Muscle of arm (tissue), 14 donors: ENCODE measurements at places on chromosomes 6 and 20.

DNA sequence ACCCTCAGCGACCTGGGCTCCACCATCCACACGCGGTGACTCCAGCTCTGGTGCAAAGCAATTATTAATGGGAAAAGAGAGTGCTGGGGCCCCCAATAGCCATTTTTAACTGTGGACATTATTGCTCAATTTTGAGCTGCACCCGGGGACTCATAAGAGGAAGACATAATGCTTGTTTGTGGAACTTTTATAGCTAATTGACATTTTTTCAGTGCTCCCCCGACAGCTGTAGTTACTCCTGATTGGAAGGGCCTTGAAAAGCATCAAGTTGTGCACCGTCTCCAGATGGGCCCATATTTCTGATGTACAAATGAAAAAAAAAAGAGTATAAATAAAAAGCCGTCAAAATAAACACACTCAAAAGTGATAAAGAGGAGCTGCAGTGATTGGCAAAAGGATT lies 327.0 kb downstream of the KIF16B start:
- no peak for DNase-seq

DNA sequence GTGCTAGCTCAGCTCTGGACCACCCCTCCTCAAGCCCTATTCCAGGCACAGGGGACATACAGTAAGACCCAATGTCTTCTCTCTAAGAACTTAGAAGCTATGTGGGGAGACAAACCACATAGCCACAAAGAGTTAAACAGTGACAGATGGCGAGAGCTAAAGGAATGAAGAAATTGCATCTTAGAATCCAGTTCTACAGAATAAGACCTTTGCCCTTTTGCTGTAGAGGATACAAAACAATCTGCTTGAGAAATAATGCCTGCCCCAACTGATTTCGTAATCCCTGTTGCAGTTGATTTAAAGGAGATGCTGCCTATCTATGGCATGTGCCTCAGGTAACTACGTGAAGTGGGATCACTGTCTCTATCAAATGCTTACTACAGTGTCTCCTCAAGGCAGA lies 31.2 kb downstream of the TNFRSF21 start:
- DNase-seq: no peak

DNA sequence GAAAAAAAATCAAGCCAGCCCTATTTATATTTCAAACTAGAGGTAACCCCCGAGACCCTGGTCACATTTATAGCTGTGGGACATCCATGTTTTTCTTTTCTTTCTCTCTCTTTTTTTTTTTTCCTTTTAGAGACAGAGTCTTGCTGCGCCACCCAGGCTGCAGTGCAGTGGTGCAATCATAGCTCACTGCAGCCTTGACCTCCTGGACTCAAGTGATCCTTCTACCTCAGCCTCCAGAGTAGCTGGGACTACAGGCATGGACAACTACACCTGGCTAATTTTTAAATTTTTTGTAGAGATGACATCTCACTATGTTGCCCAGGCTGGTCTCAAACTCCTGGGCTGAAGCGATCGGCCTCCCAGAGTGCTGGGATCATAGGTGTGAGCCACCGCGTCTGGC lies 12.1 kb downstream of the MAVS start:
- no peak for DNase-seq

DNA sequence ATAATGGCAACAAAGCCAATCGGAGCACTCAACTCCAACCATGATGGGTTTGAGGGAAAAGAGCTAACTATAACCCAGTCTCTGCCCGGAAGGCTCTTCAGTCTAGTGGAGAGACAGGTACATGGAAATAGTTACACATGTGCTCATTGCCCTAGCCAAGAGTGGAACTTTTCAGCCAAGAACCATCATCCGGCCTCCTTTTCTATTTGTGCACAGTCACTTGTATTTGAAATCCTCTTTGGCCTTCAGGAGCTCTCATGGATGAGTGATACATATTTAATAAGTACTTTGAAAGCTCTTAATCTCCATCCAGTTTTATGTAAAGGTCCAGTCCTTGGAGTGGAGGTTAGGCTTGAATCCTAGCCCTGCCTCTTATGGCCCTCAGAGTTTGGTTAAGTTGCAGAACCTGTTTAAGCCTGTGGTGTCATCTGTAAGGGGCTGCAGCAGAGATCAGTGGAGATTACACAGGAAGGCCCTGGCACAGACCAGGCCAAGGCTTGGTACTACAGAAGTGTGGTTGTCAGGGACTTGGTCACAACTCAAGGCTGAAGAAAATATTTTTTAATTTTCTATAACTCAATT lies 72.3 kb upstream of the SMLR1 start:
- DNase-seq: no peak

DNA sequence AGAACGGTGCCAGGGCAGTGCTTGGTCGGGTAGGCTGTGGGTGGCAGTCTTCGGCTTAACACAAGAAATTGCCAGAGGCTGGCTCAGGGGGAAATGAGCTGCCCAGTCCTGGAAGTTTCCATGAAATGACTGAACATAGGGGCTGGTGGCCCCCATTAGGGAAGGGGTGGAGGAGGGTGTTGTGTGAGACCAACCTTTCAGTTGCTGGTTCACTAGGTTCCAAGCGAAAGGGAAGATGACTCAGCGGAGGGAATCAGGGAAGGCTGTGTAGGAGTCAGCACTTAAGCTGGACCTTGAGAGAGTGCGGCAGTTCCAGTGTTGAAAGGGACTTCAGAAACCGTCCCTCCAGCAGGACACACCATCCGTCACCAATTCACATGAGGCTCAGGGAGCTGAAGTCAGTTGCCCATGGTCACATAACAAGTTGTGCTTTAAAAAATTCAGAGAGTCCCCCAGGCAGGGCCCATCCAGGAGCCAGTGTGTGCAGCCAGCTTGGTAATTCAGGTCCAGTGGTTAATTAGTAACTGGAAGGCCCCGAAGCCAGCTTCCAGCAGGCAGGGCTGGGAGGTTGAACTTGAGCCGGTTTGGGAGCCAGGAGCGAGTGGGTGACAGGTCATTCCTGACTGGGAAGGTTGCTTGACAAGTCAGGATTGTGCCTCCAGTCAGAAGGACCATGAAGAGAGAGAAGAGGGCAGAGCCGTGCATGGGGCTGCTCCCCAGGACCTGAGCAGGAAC lies at the start of gene SGK2:
TSS of gene SGK2 (plus strand) at position 616 of the 735 bp plus-strand sequence. CDS start 7,469 bp downstream, outside the sequence.
- no peak for DNase-seq

DNA sequence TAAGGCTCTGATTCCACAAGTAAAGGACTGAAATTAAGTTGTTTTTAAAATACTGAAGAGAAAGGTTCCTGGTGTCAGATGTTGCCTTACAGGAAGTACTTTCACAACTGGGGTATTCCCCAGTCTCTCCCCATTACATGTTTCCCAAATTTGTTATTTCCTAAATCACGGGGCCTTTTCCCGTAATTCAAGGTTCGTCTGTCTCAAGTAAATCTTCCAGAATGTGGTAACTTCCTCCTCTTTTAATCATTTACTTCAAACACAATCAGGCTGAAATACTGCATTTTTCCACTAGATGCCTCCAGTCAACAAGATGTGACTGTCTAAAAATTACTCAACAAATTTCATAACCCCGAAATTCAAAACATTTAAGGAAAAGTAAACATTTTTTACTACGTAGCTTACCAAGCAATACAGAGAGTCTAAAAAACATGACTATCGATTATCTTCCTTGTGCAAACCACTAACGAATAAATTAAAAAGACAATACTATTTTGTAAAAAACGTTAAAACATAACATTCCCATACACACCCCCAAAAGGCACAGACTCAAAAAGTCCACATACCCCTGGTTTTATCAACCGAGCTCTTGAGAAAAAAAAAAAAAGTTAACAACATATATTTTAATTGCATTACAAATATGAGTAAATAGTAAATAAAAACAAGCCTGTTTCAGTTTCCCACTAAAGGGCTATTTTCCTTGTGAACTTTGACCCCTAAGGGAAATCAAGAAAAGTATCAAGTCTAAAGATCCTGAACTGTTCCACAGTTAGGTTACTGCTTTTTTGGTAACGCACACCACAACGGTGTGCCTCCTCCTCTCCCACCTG lies 1.7 kb downstream of the SOD2 start:
- peak; percentile 70 for DNase-seq

GRCh38 chr6:170533792-170534191 lies 19.3 kb downstream of the PSMB1 start:
- DNase-seq: no peak

GRCh38 chr6:13907001-13907350 lies 17.8 kb upstream of the RNF182 start:
- DNase-seq: no peak

DNA sequence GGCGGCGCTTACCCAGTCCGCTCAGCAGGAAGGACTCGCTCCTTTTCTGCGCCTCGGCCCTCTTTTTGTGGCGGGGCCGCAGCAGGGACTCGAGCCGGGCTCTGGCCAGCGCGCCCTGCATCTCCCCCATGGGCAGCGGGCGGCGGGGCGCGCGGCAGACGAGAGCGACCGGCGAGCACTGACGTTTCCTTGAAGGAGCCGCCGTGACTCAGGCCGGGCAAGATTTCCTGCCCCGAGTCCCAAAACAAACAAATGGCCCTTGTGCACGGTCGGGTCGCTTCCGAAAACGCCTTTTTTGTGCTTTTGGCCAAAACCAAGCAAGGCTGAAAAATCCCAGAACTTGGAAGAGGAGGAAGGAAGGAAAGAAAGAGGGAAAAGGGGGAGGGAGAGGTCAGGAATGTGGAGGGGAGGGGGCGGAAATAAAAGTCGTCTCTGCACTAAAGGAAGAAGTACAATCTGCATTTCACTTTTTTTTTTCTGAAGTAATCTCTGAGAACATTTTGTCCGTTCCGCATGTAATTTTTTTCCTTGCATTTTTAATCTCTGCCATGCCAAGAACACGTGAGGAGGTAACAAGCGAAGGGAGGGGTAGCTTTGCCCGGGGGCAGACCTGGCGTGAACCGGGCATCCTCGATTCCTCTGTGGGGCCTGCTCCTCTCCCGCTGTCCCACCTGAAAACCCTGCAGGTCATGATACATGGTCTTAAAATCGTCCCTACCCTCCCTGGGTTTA lies 123.3 kb upstream of the SLC2A12 start:
- peak; percentile 57 for DNase-seq

GRCh38 chr6:138546733-138547185 lies 47.5 kb upstream of the NHSL1 start:
- DNase-seq: no peak

GRCh38 chr20:41072190-41072863 lies 43.7 kb downstream of the TOP1 start:
- DNase-seq: peak; percentile 63

DNA sequence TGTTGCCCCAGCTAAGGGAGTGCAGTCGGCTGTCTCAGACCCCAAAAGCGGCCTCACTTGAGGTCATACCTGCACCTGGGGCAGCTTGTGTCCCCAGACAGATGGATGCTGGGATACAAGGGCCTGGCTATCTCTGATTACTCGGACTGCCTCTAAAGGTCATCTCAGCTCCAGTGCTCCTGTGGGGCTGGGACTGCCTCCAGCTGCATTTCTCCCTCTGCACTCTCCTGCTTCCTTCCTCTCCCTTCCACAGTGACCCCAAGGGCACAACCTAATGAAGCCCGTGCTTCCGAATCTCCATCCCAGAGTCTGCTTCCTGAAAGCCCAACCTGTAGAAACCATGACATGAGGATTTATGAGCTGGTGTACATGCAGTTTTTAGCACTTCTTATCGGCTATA lies 22.8 kb upstream of the OCSTAMP start:
- no peak for DNase-seq

DNA sequence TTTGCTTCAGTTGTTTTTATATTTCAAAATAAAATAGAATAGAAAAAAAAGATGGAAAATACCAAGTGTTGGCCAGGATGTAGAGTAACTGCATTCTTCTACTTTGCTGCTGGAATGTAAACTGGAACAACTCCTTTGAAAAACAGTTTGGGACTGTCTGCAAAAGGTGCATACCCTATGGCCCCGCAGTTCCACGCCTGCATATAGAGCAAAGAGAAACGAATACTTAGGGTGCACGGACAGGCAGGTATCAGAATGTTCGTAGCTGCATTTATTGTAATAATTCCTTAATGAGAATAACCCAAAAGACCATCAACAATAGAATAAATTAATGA lies 603 bp upstream of the RAB23 start:
- DNase-seq: no peak

- DNase-seq: peak; percentile 11
Measured at GRCh38 chr6:104183816-104184435, 675.8 kb downstream of the HACE1 start.

GRCh38 chr6:170462366-170463020 lies 90.6 kb downstream of the PSMB1 start:
- no peak for DNase-seq

DNA sequence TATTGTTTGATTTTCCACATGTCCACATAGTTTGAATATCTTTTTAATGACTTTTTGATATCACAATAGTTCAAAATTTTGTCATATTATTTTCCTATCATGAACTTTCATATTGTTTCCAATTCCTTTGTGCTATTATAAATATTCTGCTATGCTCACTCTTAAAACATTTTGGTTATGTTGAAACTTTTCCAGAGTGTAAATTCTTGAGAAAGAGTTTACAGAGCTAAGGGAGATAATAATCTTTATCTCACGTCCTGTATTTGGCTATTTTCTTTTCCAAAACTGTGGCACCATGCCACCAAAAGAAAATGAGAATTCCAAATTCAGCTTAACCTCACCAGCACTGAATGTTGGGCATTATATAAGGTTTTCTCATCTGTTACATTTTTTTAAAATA lies 210.9 kb downstream of the TFAP2B start:
- no peak for DNase-seq

DNA sequence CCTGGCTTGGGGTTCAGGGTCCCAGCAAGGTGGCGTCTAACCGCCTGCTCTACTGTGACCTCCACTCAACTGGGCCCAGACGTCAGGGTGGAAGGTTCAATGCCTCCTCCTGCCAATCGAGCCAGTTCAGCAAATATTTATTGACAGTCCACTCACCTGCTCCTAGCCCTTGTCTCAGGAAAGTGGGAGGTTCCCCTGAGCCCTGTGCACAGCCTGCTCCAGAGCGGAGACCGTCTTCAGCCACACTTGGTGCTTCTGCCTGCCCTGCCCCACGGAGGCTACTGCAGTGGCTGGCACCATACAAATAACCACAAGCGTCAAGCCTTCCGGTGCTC lies 6.1 kb downstream of the CCDC167 start:
- DNase-seq: no peak

DNA sequence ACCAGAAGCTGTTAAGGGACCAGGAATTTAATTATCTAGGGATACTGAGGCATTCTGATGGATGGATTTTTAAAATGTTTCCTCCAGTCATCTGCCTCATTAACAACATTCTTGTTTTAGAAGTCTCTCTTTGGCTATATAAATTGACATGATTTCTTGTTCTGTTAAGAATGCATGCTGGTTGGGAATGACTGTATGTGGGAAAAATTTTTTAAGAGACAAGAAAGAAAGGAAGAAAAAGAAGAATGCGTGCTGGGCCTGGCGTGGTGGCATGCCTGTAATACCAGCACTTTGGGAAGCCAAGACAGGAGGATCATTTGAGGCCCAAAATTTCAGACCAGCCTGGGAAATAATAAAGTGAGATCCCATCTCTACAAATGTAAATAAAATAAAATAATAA lies 203.6 kb downstream of the GJA1 start:
- no peak for DNase-seq

- DNase-seq: no peak
Measured at GRCh38 chr6:109854541-109855308, 123.4 kb upstream of the GPR6 start.
